Sigmoid colon (tissue), 7 donors: ENCODE measurements at places on chromosomes 12 and 14. TPM values are rescaled to one million over a fixed set of nuclear protein-coding genes. Genes with fewer than 3 reads are reported as not detected.

DNA sequence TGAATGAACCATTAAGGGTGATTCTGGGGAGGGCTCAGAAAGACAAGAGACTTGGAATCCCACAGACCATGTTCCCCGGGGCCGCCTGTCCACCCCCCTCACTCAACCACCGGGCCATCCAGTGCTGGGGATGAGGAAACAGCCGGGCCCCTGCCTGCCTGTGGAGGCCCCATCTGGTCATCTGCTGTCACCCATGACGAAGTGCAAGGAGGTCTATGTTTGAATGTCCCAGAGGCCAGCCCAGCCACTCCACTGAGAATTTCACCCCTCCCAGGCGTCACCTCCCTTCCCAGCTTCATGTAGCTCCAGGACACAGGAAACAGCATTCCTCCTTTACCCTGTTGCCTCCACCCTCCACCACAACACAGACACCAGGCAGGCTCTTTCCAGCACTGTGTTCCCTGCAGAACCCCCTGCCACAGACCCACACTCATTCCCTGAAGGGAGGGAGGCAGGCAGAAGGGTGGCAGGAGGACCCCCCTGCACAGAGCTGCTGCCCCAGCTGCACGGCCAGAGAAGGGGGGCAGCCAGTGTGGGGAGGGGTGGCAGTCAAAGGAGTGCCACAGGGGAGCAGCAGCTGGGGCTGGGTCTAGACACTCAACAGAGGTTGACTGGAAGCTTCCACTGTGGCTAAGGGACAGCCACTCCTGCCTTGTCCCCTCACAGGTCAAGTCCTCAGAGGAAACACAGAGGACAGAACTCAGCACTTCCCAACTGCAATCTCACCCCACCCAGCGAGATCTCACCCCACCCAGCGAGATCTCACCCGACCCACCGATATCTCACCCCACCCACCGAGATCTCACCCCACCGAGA is 50.3 kb upstream of the PPP2R5C start:
- peaks cover 4% of the 10 kb centered on the region for H3K27me3 ChIP-seq
- no peak overlapping the region for H3K27ac ChIP-seq
- peaks cover 8% of the 10 kb centered on the region for H3K4me1 ChIP-seq
- H3K36me3 ChIP-seq: no peaks in the 10 kb centered on the region
- H3K4me3 ChIP-seq: no peak overlapping the region

GRCh38 chr14:86961106-86961716 is 1031.8 kb downstream of the GALC start:
- H3K4me1 ChIP-seq: no peaks in the 10 kb centered on the region
- H3K27me3 ChIP-seq: no peaks in the 10 kb centered on the region

NABP2 gene
- 33.5 TPM for total RNA-seq

CLEC12A gene
- total RNA-seq: 0.82 TPM

RNU4-1 gene
- under 0.01 TPM for total RNA-seq
